ENCODE measurements at places on chromosomes 1 and 21.

DNA sequence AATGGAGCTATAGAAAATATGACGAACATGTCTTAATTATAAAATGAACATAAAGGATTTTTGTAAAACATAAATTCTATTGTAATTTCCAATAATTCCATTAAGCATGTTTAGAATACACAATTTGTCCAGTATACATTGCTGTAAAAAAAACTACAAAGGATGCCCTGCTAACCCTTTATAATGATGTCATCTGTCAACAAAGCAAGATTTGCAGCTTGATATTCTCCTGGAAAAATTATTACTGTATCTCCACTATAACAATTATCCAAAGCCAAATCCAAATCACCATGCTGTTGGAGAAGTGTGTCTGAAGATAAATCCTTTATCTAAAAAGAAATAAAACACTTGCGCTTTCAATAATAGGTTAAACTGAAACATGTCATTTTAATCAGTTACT lies 47.6 kb downstream of the SHCBP1L start:
- no peak for DNase-seq

DNA sequence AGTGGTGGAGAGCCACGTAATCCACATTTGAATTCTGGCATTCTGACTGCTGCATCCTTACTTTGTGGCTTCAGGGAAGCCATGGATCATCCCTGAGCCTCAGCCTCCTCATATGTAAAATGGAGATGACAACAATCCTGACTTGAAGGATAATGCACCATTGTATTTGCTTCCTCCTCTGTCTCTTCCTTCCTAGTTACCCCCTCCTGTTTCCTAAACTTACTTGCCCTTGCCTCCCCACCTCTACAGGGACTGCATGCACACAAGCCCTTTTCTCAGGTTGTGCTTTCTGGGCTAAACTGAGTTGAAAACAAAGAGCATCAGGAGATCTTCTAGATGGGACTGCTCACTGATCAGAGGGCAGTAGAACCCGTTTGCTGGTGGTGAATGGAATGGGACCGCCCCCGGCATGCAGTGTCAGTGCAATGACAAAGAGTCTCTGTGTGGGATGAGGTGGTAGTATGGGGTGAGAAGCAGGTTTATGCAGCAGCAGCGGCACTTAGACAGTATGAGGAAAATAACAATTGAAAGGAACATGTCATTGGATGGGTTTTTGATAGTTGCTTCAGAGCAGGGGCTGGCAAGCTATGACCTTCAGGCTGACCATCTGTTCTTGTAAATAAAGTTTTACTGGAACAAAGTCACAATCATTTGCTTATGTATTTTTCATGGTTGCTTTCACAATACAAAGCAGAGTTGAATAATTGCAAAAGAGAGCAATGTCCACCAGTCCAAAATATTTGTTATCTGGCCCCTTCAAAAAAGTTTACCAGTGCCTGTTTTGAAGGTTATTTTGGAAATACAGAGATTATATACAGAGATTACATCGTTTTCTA lies 6.1 kb upstream of the ADAMTS1 start:
- DNase-seq: no peak

GRCh38 chr21:27519361-27519760 lies 552.5 kb upstream of the ADAMTS5 start:
- DNase-seq: no peak

GRCh38 chr1:228986093-228986904 lies 251.0 kb downstream of the RHOU start:
- no peak for DNase-seq

- no peak for DNase-seq
These were observed 66.5 kb downstream of the UBE2T start for GRCh38 chr1:202275061-202275770.

GRCh38 chr1:206941766-206942418 lies 4.4 kb downstream of the PIGR start:
- DNase-seq: no peak

- DNase-seq: no peak
These were observed 9.8 kb upstream of the MTFR1L start for GRCh38 chr1:25809929-25810328.

DNA sequence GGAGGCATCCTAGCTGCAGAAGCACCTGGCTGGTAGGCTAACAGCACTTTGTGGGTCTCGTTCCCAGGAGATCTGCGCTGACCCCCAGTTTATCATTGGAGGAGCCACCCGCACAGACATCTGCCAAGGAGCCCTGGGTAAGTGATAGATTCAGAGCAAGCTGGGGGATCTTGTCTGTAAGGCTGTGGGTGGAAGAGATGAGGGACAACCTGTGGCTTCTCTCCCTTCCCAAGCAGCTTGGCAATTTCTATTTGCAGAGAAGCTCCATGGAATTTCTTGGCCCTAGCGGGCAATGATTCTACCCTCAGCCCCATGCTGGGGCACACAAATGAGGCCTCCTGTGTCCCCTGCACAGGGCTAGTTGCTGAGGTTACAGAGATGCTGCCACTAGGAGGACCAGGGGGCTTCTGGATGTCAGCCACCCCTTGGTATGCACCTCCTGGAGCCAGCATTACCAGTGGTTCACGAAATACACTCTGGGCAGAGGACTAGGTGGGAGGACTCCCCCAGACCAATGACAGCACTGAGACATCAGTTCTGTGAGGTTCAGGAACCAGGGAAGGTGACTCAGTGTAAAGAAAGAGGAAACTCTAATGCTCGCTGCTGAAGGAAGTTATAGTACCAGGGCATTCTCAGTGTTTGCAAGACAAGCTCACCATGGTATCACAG lies 5.5 kb downstream of the CAPN2 start:
- DNase-seq: no peak

GRCh38 chr21:16055014-16055413 lies 325.2 kb downstream of the USP25 start:
- DNase-seq: no peak

DNA sequence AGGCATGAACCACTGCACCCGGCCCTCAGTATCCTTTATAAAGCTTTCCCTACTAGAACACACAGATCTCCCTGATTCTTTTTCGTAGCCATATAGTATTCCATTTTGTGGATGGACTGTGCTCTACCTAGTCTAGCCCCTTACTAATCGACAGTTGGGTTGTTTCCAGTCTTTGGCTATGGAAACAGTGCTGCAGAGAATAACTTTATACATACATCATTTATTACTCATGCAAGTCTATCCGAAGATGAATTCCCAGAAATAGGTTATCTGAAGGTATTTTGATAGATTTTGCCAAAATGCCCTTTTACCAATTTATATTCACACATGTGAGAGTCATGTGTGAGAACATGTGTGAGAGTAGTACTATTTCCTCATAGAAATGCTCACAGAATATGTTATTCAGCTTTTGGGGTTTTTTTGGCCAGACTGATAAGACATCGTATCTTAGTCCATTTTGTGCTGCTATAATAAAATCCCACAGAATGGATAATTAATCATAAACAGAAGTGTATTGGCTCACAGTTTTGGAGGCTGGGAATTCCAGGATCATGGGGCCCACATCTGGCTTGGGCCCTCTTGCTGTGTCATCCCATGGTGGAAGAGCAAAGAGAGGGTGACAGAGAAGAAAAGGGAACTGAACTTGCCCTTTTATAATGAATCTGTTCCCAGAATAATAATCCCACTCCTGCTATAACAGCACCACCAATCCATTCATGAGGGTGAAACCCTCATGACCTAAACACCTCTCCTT lies 17.3 kb upstream of the FGR start:
- DNase-seq: no peak

DNA sequence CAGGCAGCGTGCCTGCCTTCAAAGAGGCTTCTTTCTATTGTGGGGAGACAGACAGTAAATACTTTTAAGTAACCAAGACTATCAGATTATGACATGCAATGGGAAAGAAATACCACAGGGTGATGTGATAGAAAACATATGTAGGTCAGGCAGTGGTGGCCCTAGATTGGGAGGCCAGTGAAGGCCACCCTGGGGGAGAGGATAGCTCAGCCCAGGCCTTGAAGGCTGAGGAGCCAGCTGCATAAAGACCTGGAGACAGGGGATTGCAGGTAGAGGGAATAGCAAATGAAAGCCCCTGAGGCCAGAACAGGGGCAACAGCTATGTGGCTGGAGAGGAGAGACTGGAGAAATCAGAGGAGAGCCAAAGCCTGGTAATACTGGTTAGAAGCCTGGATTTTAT lies 4.0 kb downstream of the SOX13 start:
- no peak for DNase-seq

- no peak for DNase-seq
These were observed 251.5 kb downstream of the SIPA1L2 start for GRCh38 chr1:232378266-232379062.

GRCh38 chr1:2383576-2383975 lies 7.8 kb downstream of the MORN1 start:
- DNase-seq: no peak

DNA sequence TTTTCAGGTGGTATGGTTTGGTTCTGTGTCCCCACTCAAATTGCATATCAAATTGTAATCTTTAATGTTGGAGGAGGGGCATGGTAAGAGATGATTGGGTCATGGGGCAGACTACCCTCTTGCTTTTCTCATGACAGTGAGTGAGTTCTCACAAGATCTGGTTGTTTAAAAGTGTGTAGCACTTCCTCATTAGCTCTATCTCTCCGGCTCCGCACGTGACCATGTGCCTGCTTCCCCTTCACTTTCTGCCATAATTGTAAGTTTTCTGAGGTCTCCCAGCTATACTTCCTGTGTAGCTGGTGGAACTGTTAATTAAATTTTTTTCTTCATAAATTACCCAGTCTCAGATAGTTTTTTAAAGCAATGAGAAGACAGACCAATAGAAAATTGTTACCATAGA lies 843.2 kb downstream of the AMY1C start:
- DNase-seq: no peak

DNA sequence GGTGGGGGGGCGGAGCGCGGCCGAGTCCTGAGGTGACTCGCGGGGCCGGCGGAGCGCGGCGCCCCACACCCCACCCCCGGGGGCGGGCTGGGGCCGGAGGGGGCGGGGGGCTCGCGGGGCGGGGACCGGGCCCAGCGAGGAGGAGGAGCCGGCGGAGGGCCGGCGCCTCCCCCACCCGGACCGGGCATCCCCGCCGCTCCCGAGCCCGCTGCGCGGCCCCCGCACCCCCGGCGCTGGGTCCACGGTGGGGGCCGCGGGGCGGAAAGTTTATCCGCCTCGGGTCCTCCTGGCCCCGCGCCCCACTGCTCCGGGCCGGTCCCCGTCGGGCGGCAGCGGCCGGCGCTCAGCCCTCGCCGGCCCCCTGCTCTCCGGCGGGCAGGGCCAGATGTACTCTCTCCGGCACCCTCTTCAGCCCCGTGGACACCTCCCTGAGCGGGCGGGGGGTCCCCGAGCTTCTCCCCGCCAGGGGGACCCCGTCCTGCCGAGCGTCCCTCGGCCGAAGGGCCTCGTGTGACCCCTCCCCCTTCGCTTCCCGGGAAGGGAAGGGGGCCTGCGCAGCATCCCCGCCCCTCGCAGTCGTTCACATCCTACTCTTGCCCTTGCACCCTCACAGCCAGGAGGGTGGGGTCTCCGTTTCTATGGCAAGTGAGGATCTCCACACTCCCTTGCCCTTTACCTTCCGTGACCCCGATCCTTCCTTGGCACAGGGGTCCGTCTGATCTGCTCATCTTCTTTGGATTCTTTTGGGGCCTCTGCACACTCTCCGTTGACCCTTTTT lies 663 bp downstream of the CAMTA1 start:
- DNase-seq: no peak

DNA sequence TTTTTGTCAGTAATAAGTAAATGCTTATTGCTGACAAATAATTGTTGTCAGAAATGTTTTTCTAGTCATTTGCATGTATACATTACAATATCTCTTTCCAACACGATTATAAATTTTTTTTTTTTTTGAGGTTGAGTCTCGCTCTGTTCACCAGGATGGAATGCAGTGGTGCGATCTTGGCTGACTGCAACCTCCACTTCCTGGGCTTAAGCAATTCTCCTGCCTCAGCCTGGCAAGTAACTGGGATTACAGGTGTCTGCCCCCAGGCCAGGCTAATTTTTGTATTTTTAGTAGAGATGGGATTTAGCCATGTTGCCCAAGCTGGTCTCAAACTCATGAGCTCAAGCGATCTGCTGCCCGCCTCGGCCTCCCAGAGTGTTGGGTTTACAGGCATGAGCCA lies 72.0 kb upstream of the ATF3 start:
- DNase-seq: no peak

GRCh38 chr1:18179009-18179408 lies 71.4 kb downstream of the IGSF21 start:
- no peak for DNase-seq

DNA sequence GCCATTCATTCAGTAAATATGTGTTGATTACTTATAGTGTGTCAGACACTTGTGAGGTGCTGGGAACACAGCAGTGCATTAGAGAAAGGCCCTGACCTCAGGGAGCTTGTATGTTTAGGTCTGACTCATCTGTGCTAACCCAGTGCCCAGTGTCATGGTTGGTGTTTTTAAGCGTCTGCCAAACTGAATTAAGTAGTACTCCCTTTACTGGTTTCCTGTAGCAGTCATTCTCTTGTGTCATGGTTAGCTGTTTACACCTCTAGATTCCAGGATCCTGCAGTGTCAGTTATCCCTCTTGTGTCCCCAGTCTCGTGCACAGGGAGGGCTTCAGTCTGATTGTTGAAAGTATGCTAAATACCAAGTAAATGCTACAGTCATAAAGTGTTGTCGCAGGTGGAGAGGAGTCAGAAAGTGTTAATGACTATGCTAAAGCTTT lies 14.2 kb downstream of the UCK2 start:
- no peak for DNase-seq

- DNase-seq: peak; percentile 86
These were observed 6.3 kb upstream of the TMEM39B start for GRCh38 chr1:32066489-32066873.

DNA sequence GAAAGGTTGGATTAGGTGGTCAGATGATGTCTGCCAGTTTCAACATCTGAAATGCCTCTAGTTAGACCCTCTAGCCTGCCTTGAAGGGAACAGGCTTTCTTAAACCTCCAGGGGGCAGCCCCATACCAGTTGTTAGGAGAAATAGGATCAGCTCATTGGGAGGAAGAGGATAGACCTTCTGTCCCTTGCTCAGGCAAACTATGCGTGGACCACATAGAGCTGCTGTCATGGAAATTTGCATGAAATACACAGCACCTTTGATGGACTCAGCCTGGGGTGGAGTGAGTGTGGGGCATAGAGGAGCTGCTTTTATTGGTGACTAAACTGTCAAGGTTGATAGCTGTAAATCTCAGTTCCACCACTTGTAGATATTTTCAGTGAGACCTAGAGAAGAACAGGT lies 38.4 kb upstream of the SPAG17 start:
- DNase-seq: peak; percentile 15
